Peyer's patch (tissue), 4 donors: ENCODE measurements at places on chromosomes 1 and 21. TPM values are rescaled to one million over a fixed set of nuclear protein-coding genes. Genes with fewer than 3 reads are reported as not detected.

The TAS1R1 gene
- not detected for total RNA-seq

The EXTL1 gene
- total RNA-seq = not detected

The CR1L gene
- total RNA-seq = not detected

The CD1E gene
- not detected for total RNA-seq

The TRIM58 gene
- total RNA-seq = 7.2 TPM

The TEDDM1 gene
- not detected for total RNA-seq

The KCNE2 gene
- not detected for total RNA-seq

The RGS8 gene
- not detected for total RNA-seq

The GIPC2 gene
- total RNA-seq = 41.9 TPM

The TMEM200B gene
- 2.5 TPM for total RNA-seq
